ENCODE measurements at places on chromosomes 11 and 22.

- no peak for ATAC-seq
Measured at GRCh38 chr11:71131861-71132260, 120.5 kb downstream of the SHANK2 start.

GRCh38 chr22:28998681-28999080, 63.0 kb downstream of the C22orf31 start:
- no peak for ATAC-seq

GRCh38 chr11:115624065-115624464, 119.8 kb upstream of the CADM1 start:
- no peak for ATAC-seq

GRCh38 chr11:102837156-102837555, 6.3 kb downstream of the MMP3 start:
- ATAC-seq: no peak

GRCh38 chr22:36363349-36363981, 24.3 kb downstream of the MYH9 start:
- ATAC-seq: no peak
